SIG-M5 (cell line): ENCODE measurements at places on chromosomes 12 and 14.

- DNase-seq, result peak; percentile 87
Observed at GRCh38 chr12:122871851-122872780, 23.8 kb downstream of the VPS37B start.

DNA sequence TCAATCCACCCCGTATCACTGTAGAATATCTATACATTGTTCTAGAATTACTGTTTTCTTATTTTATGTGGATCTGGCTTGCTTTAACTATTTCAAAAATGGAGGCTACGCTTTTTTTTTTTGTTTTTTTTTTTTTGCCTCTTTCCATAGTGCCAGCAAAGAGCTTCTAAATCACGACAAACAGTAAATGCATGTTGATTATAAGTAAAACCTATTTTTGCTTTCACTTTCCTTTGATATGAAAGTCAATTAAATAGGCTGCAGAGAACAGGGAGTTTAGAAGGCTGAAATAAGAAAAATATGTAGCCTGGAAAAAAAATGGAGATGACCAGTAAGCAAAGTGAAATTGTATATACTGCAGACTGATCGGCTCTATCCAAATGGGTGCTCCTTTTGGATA lies 112.3 kb upstream of the AMIGO2 start:
- DNase-seq, result no peak

GRCh38 chr12:103560604-103561101 lies 26.4 kb upstream of the STAB2 start:
- no peak for DNase-seq

DNA sequence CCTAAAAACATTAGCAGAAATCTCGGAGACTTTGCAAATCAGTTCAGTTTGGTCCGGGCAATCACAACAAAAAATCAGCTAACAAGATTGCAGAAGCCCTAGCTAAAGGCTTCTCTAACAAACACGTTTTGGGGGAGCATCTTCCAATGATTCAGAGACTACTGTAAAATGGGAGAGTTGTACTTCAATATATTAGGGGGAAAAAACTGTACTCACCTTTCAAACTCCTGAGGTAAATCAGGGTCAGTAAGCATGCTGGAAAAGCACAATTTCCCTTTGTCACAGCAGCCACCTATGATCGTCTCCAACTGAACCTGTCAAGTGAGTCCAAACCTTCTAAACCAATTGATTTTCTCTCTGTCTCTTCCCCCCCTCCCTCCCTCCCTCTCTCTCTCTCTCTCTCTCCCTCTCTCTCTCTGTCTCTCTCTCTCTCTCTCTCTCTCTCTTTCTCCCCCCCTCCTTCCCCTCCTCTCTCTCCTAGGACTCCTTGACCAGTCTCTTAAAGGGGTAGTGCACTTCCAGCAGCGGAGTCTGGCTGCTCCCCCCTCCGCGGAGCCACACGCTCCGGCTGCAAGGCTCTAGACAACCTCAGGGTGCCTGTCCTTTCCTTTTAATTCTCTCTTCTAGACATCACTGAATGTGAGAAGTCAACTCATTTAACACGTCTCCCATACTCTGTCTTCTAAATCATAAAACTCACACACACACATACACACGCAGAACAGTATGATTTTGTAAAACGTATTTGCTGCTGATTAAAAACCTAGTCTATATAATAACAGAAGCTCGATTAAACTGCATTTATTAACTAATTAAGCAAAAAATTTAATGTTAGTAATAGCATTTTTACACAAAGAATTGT lies at the start of gene SOX5:
SOX5 (minus strand) TSS at position 323 of the 862 bp plus-strand sequence; CDS start at position 254, 69 bp downstream.
- DNase-seq, result no peak

- no peak for DNase-seq
Observed at GRCh38 chr14:68587931-68588330, 204.9 kb downstream of the ZFP36L1 start.

DNA sequence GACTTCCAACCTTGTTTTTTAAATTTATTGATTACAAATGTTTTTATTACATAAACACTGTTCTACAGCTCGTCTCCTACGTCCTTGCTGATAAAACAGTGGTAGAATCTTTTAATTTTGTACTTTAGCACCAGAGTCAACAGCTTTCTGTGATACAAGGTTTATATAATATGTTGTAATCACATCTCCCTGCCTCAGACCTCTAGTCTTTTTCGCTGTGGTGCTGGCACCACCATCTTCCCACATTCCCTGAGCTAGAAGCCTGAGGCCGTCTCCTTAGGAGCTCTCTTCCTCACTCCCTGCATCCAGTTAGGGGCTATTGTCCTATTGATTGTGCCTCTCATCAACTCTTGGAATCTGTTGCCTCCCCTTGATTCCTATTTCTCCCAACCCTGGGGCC lies 17.1 kb downstream of the MTHFD1 start:
- DNase-seq, result no peak

- DNase-seq, result no peak
Observed at GRCh38 chr14:52296378-52296777, 17.7 kb upstream of the PTGER2 start.

DNA sequence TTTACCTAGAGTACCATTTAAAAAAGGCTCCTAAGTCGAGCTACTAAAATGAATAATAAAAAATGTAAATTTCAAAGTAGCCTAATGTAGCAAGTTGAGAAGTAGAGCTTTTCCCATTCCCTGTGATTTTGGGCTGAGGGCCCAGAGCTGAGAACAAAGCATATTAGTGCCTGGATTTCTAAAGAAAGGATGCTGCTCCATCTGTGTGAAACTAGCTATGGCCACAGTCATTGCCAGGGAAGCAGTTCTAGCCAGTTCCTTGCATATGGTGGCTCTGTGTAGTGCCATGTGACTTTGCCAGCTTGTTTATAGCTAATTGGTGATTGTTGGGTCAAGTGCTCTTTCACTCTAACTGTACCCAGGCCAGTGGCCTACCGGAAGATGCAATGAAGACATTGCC lies 20.4 kb upstream of the FBXO33 start:
- no peak for DNase-seq

DNA sequence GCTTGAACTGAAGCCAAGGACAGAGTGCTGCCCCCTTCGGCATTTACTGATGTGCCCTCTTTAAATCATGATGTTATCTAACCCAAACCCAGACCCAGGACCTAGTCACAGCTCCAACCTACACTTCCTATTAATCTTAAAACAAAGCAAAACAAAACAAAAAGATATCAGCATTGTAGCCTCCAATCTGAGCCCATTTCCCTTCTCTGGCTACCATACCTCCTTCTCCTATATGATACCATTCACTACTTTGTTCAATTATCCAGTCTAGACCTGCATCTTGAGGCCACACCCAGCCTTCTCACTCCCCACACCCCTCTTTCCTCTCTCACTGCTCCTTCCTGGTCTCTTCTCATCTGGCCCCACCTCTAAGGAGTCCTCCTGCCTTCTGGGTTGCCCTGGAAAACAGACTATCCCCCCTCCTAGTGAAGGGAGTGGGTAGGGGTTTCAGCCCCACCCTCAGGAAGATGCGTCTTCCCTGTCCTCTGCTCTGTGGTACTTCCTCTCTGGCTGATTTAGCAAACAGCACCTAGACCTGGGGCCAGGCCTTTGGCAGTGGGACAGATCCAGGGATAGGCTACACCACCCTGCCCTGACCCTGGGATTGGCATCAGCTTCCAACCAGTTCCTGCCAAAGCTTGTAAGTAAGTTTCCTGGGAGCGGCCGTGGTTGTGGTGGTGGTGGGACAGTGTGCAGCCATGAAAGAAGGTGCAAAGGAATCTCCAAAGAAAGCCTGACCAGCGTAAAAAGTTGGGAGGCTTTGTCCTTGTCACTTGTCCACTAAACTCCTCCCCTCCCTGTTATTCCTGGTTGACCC lies 3.3 kb downstream of the LTB4R start:
- DNase-seq, result no peak

DNA sequence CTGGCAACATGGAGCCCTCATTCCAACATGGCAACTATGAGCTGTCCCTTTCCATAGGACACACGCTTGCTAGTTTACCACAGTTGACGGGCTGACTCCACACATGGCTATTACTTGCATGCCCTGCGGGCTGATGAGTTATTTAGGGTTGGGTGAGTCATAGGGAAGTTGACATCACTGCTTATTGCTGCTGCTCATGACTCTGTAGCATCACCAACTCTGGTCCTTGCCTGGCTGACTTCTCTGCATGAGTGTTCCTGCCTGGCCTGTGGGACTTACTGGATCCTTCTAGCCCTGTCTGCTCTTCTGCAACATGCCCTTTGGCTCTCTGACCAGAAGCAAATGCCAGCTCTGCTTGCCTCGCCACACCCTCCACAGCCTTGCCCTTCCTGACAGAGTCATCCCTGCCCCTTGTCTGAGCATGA lies 199.5 kb downstream of the ANO6 start:
- DNase-seq, result peak; percentile 43

DNA sequence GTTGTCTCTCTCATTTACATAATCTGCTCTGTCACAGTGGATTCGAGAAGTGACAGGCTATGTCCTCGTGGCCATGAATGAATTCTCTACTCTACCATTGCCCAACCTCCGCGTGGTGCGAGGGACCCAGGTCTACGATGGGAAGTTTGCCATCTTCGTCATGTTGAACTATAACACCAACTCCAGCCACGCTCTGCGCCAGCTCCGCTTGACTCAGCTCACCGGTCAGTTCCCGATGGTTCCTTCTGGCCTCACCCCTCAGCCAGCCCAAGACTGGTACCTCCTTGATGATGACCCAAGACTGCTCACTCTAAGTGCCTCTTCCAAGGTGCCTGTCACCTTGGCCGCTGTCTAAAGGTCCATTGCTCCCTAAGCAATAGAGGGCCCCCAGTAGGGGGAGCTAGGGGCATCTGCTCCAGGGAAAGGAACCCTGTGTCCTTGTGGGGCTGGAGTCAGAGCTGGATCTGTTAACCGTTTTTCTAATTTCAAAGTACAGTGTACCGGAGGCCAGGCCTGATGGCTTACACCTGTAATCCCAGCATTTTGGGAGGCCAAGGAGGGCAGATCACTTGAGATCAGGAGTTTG lies 5.1 kb downstream of the ERBB3 start:
- no peak for DNase-seq

GRCh38 chr12:51793201-51793600 lies 55.3 kb downstream of the FIGNL2 start:
- DNase-seq, result no peak

GRCh38 chr12:39102474-39103209 lies 197.3 kb upstream of the CPNE8 start:
- DNase-seq, result no peak

GRCh38 chr12:123475246-123475703 lies 17.3 kb downstream of the SNRNP35 start:
- DNase-seq, result no peak

- DNase-seq, result no peak
Observed at GRCh38 chr12:132873724-132874123, 13.7 kb downstream of the CHFR start.

DNA sequence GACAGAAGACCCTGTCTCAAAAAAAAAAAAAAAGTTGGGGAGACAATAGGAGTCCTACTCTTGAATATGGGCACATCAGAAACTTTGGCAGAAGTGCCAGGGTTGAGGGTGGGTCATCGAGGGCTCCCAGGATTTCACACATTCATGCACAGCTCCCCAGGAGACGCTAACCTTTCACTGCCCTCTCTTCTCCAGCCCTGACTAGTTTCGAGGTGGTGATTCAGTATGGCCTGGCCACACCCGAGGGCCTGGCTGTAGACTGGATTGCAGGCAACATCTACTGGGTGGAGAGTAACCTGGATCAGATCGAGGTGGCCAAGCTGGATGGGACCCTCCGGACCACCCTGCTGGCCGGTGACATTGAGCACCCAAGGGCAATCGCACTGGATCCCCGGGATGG lies 29.4 kb upstream of the LRP1-AS start:
- no peak for DNase-seq

DNA sequence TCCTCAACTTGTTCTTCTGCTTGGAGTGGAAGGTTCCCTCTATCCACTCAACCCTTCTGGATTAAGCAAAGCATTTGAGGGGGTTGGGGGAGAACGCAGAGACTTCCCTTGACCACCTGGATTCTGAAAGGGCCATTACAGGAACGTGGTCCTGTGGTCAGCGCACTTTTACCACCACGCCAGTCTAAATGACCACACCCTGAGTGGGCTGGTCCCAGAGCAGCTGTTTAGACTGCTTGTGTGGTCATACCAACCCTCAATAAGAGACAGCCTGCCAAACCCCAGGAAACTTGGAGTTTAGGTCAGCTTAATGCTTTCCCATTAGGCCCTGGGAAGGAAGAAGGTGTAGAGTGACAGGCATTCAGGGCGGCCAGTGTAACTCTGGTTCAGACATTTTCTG lies 165.5 kb upstream of the ATP2B1 start:
- no peak for DNase-seq

DNA sequence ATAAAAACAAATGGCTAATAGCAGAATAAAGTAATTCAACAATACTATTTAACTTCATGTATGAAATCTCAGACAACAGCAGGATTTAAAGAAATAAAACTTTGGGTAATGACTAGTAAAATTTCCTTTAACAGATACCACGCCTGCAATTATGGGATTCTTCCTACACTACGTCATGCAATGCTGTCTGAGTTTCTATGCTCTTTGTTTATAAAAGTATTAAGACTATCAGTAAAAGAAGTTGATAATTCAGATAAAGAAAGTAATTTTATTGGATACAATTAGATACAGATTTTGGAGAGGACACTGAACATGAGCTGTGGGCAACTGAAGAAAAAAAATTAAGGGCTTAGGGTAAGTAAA lies 308.4 kb upstream of the LRFN5 start:
- DNase-seq, result no peak

DNA sequence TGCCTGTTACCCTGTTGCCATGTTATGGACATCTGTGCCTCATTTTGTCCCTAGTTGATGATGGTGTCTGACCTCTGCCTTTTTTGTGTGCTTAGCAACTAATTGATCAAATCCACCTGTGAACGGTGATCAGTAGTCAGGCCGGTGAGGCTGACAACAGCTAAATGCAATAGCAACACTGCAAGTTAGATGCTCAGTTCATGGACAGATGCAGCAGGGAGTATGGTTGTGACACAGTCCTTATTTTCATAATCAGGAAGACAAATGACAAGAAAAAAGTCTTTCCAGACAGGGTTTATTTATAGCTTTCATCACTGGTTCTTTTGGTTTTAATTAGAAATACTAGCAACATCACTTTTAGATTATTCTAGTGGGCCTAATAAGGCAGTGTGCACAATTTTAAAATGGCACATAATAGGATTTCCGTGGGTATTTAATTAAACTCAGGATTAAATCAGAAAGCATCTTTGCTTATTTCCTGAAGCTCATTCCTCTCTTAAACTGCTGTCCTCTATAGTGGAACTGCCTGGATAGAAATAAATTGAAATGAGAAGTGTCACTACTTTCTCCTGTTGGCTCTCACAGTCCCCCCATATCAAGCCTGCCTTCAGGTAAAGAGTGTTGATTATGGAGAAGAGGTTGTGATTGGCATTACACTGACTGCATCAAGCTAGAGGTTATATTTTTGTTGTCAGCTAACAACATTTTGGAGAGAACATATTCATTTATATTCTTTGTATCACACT lies 281.1 kb upstream of the NAV3 start:
- DNase-seq, result no peak
